ENCODE measurements at places on chromosomes 5 and 9.

- DNase-seq: no peak
Measured at GRCh38 chr5:123582550-123583285, 70.7 kb downstream of the CSNK1G3 start.

DNA sequence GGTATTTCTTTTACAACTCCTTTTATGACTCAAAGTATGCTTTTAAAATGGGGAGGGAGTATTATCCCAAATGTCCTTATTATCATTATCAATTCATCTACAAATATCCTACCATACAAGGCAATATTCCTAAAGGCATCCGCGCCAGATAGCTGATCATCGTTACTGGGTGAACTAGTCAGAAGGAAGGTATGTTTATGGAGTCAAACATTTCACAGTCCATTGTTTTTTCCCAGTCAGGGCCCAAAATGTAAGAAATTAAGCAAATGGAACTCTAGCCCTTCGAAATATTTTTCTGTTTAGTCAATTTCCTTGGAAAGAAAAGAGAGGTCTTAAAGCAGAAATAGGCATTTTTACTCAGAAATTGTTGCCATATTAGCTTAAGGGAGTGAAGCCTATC is 188.5 kb upstream of the CCNG1 start:
- no peak for DNase-seq

DNA sequence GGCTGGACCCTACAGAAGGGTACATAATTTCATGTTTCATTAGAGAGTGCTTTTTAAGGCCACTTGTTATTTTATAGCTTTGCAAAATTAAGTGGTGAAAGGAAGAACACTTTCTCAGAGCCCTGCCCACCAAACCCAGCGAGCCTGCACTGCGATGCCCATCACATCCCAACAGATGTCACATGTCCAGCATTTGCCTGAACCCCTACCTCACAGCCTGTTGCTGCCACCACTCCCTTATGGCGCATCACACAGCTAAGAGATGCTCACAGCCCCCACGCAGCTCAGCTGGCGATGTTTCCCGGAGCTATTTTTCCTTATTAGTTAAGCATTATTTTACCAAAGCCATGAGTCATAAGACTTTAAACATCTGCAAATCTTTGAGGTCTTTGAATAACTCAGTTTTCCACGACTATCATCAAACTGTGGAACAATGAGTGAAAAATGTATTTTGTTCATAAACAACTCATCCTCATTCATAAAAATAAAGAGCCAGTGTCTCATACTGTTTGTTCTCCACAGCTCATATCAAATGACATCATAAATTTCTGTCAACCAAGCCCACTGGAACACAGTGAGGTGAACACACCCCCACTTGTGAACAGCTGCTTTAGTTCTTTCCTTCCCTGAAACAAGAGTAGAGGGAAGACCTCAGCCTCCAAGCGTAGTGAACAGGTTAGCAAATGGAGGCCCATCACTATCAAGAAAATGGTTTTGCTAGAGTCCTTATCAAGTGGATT is 104.9 kb downstream of the SYK start:
- no peak for DNase-seq

- no peak for DNase-seq
Measured at GRCh38 chr5:147190331-147190730, 44.5 kb upstream of the STK32A start.

DNA sequence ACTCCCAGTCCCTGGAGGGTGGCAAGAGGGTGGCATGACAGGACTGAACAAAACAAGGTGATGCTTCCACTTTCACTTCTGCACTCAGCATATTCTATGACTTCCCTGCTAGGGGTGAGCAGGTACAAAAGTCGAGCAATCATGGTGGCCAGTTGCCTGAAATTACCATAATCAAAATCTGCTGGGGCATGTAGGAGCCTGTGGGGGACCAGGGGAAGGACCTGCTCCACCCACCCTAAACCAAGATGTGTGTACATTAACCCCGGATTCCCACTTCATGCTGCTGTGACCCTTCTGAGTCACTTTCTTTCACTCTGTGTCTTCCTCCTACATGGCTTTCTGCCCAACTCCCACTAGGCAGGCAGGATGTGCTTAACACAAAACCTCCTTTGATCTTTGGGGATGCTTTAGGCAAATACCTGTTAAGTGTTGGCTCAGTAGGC is 73.3 kb upstream of the PHF24 start:
- DNase-seq: no peak

GRCh38 chr5:107670932-107671741 is at the start of gene EFNA5:
Gene EFNA5, minus strand, starts transcription at chr5:107670937.
- DNase-seq: peak; percentile 1

DNA sequence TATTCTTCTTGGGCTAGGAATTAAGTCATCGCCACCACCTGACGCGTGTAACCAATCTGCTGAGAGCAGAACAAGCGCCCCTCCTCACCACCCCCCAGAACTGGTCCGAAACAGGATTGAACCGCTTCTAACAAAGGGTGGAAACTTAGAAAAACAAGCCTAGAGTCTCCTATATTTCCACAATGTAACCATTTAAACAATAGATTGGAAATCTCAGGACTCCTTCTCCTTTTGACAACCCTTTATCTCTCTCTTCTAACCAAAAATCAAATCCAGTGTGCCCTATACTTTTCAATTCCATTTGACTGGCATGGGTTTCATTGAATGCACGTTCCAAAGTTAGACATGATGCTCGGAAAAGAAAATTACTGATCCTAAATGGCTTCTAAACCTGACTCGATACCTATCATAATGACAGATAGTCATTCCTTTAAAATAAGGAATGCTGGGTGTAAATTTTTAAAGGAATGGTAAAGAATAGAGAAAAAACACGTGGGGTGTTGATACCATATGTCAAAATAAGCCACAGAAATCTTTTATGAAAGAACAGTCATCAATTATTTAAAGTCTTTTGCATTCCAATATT is 1.2 kb downstream of the ARRDC3 start:
- DNase-seq: peak; percentile 41

DNA sequence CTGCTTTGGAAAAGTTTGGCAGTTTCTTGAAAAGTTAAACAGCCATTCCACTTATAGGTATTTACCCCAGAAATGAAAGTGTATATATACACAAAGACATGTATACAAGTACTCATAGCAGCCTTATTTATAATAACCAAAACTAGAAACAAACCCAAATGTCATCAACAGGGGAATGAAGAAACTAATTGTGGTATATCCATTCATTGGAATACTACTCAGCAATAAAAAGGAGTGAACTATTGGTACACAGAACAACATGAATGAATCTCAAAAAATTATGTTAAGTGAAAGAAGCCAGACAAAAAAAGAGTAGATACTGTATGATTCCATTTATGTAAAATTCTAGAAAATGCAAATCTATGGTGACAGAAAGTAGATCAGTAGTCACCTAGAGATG is 2.7 kb downstream of the MORN5 start:
- DNase-seq: no peak

GRCh38 chr5:65482736-65483545 is 1.2 kb upstream of the ADAMTS6 start:
- DNase-seq: no peak

GRCh38 chr9:87305151-87305550 is 192.5 kb upstream of the DAPK1 start:
- no peak for DNase-seq

GRCh38 chr5:180618487-180618828 is 27.2 kb upstream of the SCGB3A1 start:
- DNase-seq: no peak

DNA sequence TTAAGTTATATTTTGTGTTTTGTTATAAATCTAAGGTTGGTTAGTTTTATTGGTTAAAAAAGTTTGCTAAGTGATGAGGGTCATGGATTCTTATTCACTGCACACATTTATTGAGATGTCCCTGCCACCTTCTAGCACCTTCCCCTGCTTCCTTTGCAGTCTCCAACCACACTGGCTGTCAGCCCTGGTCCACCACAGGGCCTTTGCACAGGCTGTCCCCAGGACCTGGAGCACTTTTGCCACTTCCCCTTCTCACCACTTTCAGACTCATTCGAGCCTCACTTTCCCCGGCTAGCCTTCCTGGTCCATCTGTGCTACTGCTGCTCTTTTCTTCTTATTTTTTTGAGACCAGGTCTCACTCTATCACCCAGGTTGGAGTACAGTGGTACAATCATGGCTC is 45.3 kb downstream of the ARHGAP26 start:
- no peak for DNase-seq

GRCh38 chr5:107735558-107735957 is 64.8 kb upstream of the EFNA5 start:
- DNase-seq: no peak

DNA sequence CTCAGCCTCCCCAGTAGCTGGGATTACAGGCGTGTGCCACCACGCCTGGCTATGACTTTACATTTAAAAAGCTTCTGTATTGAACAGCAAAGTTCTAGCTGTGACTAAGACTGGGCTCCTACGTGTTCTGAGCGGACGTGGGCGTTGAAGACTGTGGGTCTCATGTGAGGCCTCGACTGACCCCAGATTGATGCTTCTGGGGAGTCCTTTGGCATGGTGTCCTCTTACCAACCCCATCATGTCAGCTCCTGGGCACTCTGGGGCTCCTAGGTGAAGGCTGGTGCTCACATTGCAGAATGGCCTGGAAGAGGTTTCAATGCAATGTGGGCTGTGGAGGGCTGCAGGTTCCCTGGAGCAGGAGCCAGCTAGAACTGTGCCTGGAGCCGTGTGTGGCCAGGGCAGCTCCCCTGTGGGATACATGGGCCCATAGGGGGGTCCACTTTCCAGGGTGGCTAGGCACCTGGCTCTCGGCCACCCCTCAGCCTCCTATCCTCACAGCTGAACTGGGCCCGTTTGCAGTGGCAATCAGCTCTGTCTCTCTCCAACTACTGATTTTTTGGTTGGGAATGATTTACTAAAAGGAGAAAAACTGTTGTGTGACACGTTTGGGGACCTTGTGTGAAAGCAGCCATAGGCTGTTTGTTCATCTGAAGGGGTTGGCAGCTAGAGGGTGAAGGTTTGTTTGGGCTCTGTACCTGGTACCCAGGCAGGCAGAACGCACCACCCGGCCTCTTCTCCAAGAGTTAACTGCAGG is 29.7 kb downstream of the SLC25A25 start:
- DNase-seq: no peak

DNA sequence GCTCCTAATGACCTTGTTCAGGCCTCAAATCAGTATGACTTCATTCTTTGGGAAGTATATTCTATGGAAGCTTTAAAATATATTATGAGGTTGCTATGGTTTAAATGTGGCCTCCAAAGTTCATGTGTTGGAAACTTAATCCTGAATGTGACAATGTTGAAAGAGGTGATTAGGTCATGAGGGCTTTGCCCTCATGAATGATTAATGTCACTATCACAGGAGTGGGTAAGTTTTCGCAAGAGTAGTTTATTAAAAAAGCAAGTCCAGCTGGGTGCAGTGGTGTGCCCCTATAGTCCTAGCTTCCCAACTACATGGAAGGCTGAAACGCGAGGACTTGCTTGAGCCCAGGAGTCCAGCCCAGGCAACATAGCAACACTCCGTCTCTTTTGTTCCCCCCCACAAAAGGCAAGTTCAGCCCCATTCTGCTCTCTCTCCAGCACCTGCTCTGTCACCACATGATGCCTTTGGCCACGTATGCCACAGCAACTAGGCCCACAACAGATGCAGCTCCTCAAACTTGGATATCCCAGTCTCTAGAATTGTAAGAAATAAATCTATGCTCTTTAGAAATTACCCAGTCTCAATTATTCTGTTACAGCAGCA is 105.3 kb downstream of the SIL1 start:
- DNase-seq: no peak

DNA sequence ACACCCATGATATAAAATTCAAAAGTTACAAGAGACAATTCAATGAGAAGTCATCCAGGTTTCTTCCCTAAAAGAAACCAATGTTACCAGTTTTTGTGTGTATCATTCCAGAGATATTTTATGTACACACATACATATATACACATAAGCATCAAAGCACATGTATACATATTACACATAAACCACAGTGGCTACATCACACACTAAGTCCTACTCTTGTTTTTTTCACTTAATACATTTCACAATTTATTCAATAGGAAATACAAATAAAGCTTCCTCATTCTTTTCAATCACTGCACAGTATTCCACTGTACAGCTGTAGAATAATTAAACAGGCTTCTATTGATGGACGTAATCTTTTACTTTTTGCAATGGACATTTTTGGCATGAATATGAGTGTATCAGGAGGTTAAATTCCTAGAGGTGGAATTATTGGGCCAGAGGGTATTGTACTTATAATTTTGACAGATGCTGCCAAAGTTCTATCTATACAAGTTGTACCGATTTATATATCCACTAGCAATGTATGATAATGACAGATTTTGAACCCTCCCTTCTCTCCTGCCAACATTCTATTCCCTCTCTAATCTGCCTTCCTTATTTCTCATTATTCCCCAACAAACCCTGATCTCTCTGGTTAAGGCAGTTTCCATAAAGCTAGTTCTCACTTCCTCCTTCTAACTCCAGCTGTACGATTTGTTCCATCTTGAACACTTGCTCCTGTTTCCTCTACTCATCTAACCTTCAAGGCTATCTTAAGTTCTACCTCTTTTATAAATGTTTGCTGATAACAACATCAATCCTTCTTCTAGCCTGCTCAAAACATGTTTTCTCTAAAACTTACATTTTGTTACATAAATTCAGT is 35.2 kb downstream of the MRPS27 start:
- DNase-seq: no peak

- DNase-seq: no peak
Measured at GRCh38 chr5:8606231-8606630, 737.3 kb downstream of the MTRR start.

GRCh38 chr5:179618923-179619554 is 4.4 kb downstream of the HNRNPH1 start:
- DNase-seq: no peak

DNA sequence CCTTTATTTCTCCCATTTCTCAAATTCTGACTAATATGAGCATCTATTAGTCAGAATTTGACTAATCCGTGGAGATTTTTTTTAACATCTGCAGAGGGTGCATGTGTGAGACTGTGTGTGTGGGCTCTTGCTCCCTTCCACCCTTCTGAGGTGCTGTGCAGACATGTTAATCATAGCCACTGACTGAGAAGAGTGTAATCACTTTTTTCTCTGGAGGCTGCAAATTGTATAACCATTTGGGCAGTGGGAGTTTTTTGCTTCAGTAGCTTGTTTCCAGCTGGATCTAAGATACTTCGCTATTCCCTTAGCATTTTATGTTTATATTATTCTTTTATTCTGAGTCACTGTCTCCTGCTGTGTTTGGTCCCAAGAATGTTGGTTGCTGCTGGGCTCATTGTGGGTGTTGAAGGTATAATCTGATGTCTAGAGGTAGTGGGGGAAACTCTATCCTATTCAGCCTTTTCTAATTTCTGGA is 66.2 kb downstream of the ARHGEF28 start:
- DNase-seq: no peak
